Upper lobe of right lung (tissue), 1 donor: ENCODE measurements at places on chromosomes 7 and 10.
A peak's percentile ranks its signal among the peaks of the same experiment; 100 is the strongest.

DNA sequence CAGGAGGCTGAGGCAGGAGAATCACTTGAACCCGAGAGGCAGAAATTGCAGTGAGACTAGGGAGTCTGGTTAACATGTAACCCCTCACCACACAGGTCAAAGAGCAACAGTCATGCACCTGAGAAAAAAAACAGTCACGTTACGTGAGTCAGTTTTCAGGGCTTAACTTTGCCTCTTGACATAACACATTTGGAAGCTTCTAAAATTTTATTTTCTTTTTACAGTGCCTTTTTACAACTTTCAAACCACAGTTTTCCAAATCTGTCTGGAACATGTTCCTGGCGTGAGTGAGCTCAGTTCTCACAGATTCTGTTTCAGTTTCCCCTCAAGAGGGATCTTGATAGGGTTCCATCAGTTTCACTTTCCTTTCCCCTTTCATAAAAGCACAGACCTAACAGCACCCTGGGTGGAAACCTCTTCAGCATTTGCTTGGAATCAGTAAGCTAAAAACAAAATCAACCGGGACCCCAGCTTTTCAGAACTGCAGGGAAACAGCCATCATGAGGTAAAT lies 4.4 kb downstream of the IFIT3 start:
- no peak for DNase-seq

DNA sequence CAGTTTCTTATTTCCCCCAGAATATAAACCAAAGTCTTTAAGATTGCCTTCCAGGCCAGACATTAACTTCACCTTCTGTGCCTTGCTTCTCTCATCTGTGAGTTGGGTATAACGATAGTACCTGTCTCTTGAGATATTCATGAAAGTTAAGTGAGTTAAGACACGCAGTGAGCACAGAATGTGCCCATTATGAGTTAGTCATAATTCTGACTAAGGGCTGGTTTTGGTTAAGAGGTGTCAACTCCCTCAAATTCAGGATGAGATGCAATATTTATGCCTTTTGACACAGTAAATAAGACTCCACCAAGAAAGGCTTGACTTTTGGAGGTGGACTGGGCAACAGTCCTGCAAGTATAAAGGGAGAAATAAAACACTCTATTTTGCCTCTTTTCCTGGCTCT lies 528.7 kb upstream of the IGFBP3 start:
- DNase-seq = no peak

- DNase-seq = peak; percentile 64
These were observed 132.2 kb upstream of the FAM20C start for GRCh38 chr7:60017-60675.

- DNase-seq = no peak
These were observed 83.1 kb upstream of the LYZL1 start for GRCh38 chr10:29205787-29206186.

GRCh38 chr7:79320741-79321473 lies 132.6 kb downstream of the MAGI2 start:
- DNase-seq = no peak

DNA sequence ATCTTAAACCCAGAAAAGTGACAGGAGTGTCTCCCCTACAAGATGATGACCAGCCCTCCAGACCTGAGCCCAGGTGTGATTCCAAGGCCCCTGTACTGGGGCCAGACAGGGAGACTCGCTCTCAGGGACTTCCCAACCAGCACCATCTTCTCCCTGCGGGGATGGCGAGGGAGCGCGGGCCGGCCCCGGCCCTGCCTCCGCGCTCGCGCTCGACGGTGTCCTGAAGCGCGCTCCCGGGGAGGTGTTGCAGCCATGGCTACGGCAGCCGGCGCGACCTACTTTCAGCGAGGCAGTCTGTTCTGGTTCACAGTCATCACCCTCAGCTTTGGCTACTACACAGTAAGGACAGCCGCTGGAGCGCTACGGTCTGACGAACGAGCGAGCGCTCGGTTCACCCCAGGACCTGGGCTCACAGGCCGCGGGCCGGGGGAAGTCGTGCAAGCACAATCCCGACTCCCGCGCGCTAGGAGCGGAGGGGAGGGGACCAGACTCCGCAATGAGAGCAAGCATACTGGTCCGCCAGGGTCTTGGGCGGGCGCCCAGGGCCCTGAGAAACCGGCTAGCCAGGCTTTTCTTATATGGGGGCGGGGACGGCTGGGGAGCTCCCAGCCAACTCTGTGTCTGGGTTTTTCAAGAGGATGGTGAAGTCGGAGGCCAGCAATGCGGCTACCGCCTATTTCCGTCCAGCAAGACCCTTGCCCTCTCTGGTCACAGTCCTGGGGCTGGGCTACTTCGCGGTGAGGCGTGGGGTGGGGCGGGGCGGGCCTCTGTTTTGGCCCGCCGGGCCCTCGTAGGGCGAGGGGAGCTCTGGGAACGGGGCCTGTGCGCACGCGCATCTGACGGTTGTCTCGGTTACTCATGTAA lies at the start of gene TMEM254:
TSS of gene TMEM254 (plus strand) at position 218 of the 864 bp plus-strand sequence. CDS start at position 253, 35 bp downstream.
- peak; percentile 98 for DNase-seq

DNA sequence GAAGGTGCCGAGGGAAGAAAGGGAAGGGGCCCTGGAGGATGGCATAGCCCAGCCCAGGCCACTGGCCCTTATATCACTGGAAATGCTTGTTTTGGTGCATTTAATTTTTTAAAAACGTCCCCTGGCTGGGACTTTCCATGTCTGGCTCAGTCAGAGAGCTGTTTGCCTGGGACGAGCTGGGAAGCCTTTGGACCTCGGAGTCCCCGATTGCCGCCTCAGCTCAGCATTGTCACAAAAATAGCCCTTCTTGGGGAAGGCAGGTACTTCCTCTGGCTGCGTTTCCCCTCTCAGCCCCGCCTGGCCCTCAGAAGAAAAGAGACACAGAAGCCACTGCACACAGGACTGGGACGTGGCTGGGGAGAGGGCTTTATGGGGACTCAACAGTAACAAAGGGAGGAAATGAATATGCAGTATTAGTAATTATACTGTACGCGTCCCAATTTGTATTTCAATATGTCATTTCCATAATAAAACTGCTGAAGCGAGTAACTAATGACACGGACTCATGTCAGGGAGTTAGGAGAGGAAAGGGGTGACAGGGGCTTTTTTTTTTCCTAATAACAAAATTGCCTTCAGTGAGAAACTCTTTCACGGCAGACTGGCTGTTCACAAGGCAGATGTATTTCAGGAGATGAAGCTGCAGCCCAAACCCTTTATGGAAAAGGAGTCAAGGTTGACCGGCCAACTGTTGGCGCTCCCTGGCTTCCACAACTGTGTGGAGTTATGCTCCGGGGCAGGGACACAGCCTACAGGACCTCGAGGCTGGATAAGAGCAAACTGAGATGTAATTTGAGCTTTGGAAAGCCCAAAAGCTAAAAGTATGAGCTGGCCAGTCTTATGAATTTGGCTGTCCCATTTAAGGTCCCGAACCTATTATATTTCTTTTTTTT lies 31.0 kb upstream of the MXI1 start:
- DNase-seq = no peak

- no peak for DNase-seq
These were observed 243.2 kb upstream of the SLC26A5 start for GRCh38 chr7:103689255-103689654.

DNA sequence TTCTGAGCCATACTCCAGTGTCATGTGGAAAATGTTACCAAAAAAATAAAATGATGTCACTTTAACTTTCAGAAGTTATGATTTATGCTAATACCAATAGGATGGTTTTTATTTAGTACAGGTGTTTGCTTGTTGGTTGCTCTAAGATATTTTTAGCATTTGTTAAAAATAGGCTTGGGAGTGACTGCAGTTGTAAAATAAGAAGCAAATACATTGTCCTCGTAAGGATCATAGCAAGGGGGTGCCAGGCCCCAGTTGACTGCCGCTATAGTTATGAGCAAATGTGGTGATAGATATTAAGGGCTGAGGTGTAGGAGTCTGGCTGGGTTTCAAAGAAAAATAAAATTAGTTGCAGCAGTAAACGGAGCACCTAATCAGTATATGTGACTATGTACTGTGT lies 354.4 kb upstream of the BMPER start:
- no peak for DNase-seq

GRCh38 chr10:124224331-124225028 lies 131.1 kb upstream of the CHST15 start:
- no peak for DNase-seq

DNA sequence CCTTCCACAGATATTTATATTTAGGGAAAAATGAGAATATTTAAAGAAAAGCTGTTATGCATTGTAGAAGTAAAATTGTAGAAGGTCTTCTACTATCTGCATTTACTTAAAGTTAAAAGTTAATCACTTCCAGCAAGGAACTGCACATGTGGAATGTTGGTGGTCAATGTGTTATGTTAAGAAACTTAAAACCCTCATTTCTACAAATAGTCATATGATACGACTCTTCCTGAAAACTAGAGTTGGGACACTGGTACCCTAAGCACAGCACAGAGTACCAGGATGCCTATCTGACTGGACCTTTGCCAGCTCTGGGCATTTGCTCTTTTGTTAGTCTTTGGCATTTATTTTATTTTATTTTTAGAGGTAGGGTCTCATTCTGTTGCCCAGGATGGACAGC lies 524.2 kb upstream of the GALNT17 start:
- no peak for DNase-seq

DNA sequence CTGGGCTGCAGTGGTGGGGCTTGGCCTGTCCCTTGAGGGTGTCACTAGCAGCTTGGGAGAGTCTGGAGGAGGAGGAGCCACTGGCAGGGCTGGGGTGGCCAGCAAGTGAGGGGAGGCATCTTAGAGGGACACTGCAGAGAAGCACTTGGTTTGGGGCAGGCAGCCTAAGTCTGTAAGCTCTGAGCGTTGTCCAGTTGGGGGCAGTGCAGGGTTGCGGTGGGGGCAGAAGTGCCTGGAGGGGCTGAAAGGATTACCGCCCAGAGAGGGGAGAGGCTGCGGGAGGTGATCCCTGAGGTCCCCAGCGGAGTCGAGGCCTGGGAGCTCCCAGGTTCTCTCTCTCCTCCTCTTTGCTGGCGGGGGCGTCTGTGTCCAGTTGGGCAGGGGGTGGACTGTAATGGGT lies 7.4 kb downstream of the ADCYAP1R1 start:
- DNase-seq = no peak

DNA sequence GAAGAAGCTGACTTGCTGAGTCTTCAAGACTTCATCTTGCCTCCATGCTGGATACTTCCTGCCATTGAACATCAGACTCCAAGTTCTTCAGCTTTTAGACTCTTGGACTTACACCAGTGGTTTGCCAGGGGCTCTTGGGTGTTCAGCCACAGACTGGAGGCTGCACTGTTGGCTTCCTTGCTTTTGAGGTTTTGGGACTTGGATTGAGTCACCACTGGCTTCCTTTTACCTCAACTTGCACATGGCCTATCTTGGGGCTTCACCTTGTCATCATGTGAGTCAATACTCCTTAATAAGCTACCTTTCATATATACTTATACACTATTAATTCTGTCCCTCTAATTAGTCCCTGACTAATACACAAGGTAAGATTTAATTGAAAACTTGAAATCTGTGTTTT lies 361.7 kb upstream of the SEMA3C start:
- DNase-seq = no peak

GRCh38 chr7:2431260-2431867 lies 28.0 kb downstream of the CHST12 start:
- DNase-seq = no peak

- no peak for DNase-seq
These were observed 86.5 kb upstream of the NMT2 start for GRCh38 chr10:15254808-15255648.

DNA sequence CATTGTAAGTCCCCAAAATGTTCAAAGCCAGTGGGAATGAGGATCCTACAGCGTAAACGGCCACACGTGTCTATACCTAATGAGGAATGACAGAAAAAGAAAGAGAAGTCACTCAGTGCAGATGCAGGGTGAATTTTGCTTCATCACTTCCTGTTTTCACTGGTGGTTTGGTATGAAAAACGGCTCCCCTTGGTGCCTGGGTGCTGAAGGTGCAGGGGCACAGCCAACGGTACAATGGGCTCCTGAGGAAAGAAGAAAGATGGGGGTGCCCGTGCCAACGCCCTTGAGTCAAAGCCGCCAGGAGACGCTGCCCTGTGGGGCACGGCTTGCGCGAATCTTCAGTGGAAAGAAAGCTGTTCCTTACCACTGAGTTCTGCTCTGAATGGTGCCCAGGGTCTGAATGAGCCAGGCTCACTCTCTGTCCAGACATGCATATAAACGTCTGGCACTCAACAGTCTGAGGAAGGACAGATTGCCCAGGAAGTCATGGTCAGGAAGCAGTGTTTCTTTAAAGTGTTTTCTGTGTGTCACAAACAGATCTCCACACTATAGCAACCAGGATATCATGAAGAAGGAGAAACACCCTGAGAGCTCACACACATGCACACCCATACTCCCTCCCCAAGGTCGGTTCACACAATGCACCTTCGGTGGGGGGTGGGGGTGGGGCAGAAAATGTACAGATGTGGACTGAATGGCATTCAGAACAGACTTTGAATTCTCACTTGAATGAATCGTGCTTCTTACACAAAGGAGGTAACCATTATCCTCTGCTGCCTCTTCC lies 105.8 kb downstream of the ELMO1 start:
- peak; percentile 69 for DNase-seq

GRCh38 chr10:125557311-125557710 lies 125.7 kb downstream of the TEX36 start:
- DNase-seq = no peak

DNA sequence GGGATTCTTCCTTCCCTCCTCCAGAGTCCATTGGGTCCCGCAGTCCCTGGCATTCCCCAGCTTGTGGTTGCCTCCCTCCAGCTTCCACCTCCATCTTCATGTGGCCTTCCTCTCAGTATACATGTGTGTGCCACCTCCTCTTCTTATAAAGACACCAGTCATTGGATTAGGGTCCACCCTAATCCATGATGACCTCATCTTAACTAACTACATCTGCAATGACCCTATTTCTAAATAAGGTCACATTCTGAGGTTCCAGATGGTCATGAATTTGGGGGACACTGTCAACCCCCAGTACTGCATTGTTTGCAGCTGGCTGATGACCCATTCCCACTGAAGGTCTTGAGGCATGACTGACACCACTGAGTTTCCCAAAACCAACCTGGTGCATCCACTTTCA lies 99.0 kb downstream of the PTPRE start:
- DNase-seq = no peak

DNA sequence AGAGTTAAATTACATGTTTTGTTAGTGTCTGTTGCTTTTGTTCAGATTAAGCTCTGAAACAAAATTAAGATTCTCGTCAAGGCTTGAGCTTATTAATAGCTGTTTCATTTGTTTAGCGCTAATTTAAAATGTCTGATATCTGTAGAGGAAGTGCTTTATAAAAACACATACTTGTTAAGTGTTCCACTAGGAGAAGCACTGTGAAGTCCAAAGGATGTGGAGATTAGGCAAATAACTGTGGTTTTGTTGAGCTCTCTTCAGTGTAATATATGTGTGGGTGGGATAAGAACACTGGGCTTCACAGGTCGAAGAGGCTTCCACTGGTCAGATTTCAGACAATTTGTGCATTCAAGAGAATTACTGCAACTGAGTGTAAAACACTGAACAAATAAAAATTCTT lies 242.0 kb downstream of the AUTS2 start:
- no peak for DNase-seq

- DNase-seq = no peak
These were observed 136.0 kb upstream of the TCF7L2 start for GRCh38 chr10:112813866-112814591.

GRCh38 chr7:146805082-146805481 lies 688.5 kb downstream of the CNTNAP2 start:
- no peak for DNase-seq

- no peak for DNase-seq
These were observed 151.0 kb upstream of the LRGUK start for GRCh38 chr7:133976140-133976539.
